ENCODE measurements at places on chromosomes 13 and 19. TPM values are rescaled to one million over a fixed set of nuclear protein-coding genes. Genes with fewer than 3 reads are reported as not detected.

GRCh38 chr13:109231888-109232287 is 554.5 kb downstream of the IRS2 start:
- no peak for DNase-seq

The RINL gene
- total RNA-seq, result 6.1 TPM

- DNase-seq, result no peak
Measured at GRCh38 chr13:47004027-47004426, 107.2 kb upstream of the HTR2A start.

GRCh38 chr13:69683921-69684686 is 423.5 kb upstream of the ATXN8OS start:
- no peak for DNase-seq

DNA sequence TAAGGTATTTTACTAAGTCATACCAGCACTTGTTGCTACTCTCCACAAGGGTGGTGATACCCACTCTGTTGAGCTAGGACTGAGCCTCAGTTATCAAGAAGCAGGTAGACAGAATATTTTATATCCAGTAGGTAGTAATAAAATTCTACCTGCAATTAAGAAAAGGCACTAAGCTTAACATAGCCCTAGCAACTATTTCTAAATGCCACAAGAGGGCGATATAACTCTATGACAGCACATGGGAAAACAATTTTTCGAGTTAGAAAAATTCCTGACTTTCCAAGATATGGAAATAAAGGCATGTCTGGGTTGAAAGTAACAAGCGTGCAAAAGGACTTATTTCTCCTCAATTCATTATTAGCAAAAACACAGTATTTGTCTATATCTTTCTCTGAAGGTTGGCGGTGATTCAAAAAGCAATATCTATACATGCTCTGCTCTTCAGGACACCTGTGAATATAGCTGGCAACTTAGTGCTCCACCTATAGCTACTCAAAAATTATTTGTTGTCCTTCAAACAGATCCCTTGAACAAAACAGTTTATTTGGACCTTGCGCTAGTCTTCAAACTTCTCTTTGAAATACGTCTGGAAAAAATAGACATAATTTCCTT is 14.7 kb downstream of the CCDC169 start:
- no peak for DNase-seq

GRCh38 chr13:45966715-45967114 is 85.8 kb downstream of the ZC3H13 start:
- no peak for DNase-seq

DNA sequence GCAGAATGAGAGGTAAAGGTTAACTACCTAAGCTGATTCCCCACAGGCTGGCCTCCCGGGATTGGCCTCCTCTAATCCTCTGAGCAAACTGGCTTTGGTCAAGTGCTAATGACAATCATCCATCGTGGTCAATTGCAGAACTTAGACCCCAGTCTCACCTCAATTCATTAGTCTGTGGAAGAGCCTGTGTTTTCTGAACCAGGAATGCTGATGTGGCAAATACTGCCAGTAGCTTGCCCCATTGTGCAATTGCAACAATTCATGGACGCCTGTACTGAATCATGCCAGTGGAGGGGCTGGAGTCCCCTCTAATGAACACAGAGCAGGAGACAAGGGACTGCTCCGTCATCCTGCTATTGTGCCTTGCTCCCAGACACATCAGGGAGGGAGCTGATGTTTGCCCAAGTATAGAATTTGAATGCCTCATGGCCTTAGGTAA is 1256.5 kb downstream of the EFNB2 start:
- no peak for DNase-seq

The MEF2B gene
- 1.3 TPM for total RNA-seq

GRCh38 chr19:39299404-39299803 is 3.2 kb downstream of the IFNL1 start:
- DNase-seq, result no peak

DNA sequence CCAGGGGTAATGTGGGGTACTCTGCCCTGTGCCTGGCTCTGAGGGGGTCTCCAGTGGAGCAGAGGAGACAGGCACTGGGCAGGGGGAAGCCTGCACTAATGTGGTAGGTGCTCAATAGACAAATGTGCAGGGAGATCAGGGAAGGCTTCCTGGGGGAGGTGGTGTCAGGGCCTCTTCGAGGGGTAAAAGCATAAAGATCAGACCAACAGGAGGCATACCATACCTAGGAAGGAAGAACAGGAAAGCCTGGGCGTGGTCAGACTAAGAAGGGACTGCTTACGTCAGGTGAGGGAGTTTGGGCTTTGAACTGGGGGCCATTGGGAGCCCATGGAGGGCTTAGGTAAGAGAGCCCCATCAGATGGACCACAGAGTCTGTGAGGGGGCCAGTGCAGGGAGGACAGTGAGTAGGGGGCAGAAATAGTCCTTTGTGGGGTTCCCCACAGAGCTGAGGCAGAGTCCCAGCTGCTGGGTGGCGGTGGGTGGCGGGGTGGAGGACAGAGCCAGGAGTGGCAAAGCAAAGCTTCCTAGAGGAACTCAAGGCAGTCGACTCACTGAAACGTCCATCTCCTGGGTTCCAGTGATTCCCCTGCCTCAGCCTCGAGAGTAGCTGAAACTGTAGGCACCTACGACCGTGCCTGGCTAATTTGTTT is 8.8 kb downstream of the PRR36 start:
- DNase-seq, result no peak

The EPSTI1 gene
- total RNA-seq, result 10.4 TPM

The ZNF433 gene
- total RNA-seq, result 5.1 TPM

The RNF225 gene
- total RNA-seq, result not detected

GRCh38 chr19:1441022-1441426 is 2.8 kb downstream of the RPS15 start:
- no peak for DNase-seq

- DNase-seq, result no peak
Measured at GRCh38 chr19:6227156-6227935, 52.4 kb downstream of the MLLT1 start.

- DNase-seq, result no peak
Measured at GRCh38 chr13:28718196-28718542, 601 bp downstream of the SLC46A3 start.

DNA sequence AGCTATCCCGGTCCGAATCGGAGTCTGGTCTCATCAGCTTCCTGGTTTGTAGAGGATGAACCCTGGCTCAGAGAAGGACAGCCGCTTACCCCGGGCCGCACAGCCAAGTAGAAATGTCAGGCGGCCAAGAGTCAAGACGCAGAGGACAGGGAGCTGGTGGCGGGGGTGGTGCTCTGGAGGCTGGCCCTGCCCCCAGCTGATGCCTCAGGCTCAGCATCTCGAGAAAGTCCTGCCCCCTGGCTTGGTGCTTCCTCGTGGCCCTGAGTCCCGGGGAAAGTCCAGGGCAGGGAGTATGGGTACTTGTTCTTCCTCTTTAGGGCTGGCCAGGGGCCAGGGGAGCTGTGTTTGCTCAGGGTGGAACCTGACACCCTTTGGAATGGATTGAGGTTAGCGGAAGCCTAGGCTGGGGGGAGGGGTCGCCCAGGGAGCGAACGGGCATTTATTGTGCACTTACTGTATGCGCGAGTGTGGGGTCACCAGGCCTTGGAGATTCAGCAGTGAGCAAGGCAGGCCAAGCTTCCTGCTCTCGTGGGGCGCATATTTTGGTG is 2.2 kb downstream of the TJP3 start:
- DNase-seq, result peak; percentile 93

DNA sequence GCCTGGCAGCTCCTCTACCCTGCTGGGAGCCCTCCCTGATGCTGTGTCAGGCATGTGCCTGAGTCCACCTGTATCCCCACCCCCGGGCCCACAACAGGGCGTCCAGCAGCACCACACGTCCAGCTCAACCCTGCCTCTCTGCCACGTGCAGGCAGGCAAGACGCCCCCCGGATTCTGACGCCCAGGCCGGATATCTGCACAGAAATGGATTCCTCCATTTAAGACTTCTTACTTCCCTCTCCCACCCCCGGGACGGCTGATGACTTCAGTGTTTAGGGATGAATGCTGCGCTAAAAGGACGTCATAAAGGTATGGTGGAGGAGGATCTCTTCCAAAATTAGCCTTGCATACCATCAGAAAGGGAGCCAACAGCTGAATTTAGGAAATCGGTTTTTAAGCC is 10.2 kb downstream of the PEPD start:
- no peak for DNase-seq

- peak; percentile 83 for DNase-seq
Measured at GRCh38 chr19:41706741-41707501, 1.5 kb upstream of the CEACAM5 start.

DNA sequence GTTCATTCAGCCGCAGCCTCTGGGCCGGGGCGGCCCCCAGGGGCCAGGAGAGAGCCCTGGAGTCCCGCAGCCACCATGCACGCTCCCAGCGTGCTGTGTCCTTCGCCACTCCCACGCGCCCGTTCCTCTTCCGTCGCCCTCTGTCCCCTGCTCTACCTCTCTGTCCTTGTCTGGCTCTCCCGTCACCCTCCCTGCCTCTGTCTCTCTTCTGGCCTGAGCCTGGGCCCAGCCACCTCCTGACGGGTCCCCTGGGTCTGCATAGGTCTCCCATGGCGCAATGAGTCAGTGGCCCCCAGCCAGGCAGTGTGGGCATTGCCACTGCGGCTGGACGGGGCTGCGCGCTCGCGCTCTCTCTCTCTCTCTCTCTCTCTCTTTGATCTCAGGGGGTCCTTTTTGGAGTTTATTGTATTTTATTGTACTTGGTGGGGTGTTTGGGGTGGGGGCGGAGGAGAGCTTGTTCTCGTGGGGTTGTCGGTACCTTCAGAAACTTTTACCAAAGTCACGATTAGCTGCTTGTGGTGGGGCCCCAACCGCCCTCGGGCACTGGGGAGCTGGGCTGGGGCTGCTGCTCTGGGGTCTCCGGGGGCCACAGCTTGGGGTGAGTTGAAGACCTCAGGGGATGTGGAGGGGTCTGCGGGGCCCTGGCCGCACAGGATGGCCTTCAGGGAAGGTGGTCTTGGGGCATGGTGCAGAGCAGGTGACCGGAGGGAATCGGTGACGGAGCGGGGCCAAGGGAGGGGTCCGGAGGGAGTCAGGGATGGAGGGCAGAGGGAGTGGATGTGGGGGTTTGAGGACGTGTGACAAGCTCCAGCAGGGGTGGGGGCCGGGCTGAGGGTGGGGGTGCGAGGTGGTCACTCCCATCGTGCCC is 1.7 kb upstream of the TGFBR3L start:
- no peak for DNase-seq

- no peak for DNase-seq
Measured at GRCh38 chr19:35115177-35115951, at the start of gene FXYD3. FXYD3 (plus strand) TSS chr19:35115823; CDS start chr19:35119377, 3,554 bp downstream.

DNA sequence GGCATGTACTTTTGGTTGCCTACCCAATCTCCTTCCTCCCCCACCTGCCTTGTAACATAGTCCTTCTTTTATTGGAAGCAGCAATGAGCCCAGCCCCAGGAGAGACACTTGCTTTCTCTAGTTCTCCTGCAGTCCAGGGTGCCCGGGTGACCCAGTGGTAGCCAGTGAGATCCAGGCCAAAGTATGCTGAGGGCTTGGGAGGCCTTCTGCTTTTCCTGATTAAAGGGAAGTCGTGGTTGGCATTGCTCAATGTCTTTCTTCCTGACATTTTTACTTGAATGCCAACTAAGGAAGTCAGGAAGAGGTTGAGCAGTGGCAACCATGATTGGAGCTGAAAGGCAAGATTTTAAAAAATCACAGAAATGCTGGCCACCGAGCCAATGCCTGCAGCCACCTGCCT is 25.7 kb downstream of the CNMD start:
- peak; percentile 84 for DNase-seq

The ZNF317 gene
- total RNA-seq, result 16.5 TPM

- no peak for DNase-seq
Measured at GRCh38 chr19:4781801-4782200, 9.7 kb upstream of the FEM1A start.

DNA sequence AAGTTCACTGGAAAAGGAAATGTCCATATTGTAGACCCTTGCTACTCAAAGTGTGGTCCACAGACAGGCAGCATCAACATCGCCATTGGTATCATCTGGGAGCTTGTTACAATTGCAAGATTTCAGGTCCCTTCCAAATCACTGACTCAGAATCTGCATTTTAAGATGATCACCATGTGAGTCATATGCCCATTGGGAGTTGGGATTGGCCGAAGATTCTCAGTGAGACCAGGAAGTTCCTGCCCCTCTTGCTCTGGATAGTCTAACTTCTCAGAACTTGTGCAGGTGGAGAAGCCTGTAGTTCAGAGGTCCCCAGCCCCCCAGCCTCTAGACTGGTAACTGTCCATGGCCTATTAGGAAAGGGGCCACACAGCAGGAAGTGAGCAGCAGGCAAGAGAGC is 48.9 kb upstream of the URAD start:
- no peak for DNase-seq

DNA sequence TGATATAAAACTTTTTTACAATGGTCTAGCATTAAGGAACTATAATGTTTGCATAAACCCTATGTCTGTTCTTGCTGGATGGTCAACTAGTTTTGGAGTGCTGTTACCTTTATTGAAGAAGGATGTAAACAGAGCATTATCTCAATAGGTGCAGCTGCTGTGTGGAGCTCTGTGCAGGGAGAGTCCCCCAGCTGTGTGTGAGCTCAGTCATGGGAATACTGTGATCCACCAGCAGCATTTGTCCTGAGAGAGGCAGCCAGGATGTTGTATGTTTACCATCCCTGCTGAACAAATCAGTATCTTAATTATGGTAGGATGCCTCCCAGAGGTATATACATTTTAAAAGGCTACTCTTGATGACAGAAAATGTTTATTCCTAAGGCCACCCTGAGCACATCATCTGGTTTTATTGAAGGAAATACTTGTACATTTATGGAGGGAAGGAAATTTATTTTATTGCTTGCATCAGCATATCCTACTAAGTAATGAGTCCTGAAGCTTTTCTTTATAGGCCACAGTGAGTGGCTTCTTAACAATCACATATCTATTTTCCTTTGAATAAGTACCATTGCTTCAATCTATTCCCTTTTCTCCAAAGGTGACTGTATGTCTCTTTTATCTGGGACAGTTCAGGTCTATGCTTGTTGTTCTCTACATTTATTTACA is 11.7 kb downstream of the RAP2A start:
- no peak for DNase-seq

All from posterior vena cava (tissue), 2 donors.